Type B pancreatic cell (in vitro differentiated cells): ENCODE measurements at places on chromosomes 4 and X. TPM values are rescaled to one million over a fixed set of nuclear protein-coding genes. Genes with fewer than 3 reads are reported as not detected.

TNIP3 gene
- total RNA-seq, result 0.24 TPM in 1 of 2 replicates, not detected in the other

EGFL6 gene
- 0.40 and 4.5 TPM in 2 replicates for total RNA-seq

CCNA2 gene
- total RNA-seq, result 22.6 and 48.1 TPM in 2 replicates

SH3RF1 gene
- total RNA-seq, result 18.8 and 21.6 TPM in 2 replicates

ERCC6L gene
- total RNA-seq, result 2.4 and 7.8 TPM in 2 replicates

LIMCH1 gene
- total RNA-seq, result 35.7 and 67.9 TPM in 2 replicates

DNA sequence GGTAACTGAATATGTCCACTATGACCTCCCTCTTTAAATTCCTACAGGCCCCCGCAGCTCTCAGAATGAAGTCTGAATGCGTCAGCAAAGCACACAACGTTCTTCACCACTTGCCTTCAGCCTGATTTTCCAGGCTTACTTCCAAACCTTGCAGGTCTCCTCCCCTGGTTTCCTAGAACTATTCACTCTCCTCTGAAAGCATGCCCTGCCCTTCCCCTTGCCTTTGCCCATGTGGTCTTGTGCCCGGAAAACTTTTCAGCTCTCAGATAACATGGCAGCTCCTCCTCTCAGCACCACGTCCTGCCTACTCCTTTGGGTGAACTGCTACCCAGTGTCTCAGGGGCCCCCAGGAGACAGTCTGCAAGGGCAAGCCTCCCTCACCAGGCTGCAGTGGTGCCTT, 268.5 kb upstream of the LDB2 start:
- H3K36me3 ChIP-seq, result no peaks in the 10 kb centered on the region
- H3K27ac ChIP-seq, result no peak overlapping the region
- DNase-seq, result no peak
- H3K27me3 ChIP-seq, result no peaks in the 10 kb centered on the region

- no peaks in the 10 kb centered on the region for H3K27me3 ChIP-seq
- H3K36me3 ChIP-seq, result no peaks in the 10 kb centered on the region
- H3K27ac ChIP-seq, result no peak overlapping the region
- H3K4me3 ChIP-seq, result no peak overlapping the region
- H3K4me1 ChIP-seq, result no peaks in the 10 kb centered on the region
These were observed 37.5 kb upstream of the BRS3 start for GRCh38 chrX:136450050-136450830.

DNA sequence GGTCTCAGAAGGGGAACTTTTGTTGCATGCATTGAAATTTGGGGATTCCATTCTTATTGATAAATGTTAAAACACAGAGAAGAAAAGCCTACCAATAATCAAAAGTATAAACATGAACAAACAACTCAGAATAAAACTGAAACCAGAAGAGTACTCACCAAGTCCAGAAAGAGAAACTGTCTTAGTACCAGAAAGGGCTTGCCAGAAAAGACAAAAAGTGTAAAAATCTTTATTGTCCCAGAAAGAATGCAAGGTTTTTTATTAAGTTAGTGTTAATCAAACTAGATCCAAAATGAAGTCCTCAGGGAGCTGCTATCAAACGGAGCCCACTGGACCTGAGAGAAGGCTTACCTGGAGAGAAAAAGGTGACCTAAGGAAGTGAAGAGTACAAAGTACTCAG, 897.5 kb downstream of the PCDH7 start:
- no peaks in the 10 kb centered on the region for H3K36me3 ChIP-seq
- H3K27me3 ChIP-seq, result no peaks in the 10 kb centered on the region
- H3K4me1 ChIP-seq, result peaks cover 7% of the 10 kb centered on the region
- no peak overlapping the region for H3K4me3 ChIP-seq
- no peak overlapping the region for H3K27ac ChIP-seq

DNA sequence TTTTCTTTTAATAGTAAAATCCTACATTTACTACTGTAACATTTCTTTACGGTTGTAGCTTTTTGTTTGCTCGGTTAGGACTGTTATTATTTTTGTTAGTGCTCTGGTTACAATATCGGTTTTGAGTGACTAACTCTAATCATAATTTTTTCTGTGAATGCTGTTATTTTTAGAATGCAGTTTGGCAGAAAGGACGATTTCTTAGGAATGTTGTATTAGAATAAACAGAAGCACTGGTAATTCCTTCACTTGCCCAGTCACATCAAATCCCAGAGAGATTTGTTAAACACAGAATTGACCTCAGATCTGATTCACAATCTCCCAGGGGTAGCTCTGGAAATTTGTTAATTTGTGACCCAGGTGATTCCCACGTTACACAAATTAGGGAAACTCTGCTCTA, 21.7 kb downstream of the DDIT4L start:
- H3K4me1 ChIP-seq, result peaks cover 25% of the 10 kb centered on the region
- no peaks in the 10 kb centered on the region for H3K36me3 ChIP-seq
- DNase-seq, result no peak

- H3K4me1 ChIP-seq, result no peaks in the 10 kb centered on the region
- no peaks in the 10 kb centered on the region for H3K36me3 ChIP-seq
- no peak overlapping the region for H3K4me3 ChIP-seq
- no peak for DNase-seq
- no peaks in the 10 kb centered on the region for H3K27me3 ChIP-seq
- no peak overlapping the region for H3K27ac ChIP-seq
These were observed 156.4 kb upstream of the BOD1L1 start for GRCh38 chr4:13783800-13784411.

DNA sequence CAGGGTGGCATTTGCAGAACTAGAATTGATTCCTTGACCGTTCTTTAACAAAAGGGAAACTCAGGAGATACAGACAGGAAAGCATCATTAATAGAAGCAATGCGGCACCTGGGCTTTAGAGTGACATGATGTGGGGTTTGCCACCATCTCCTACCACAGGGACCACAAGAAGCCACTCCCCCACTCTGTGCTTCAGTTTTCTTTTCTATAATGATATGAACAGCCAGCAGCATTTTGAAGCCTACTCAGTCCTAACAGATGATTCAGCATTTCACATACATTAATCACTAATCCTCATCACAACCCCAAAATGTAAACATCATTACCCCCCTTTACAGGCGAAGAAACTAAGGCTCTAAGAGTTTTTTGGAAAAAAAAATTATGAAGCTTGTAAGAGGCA, 22.9 kb downstream of the CCDC149 start:
- H3K27ac ChIP-seq, result no peak overlapping the region
- H3K4me1 ChIP-seq, result peaks cover 5% of the 10 kb centered on the region
- H3K36me3 ChIP-seq, result no peaks in the 10 kb centered on the region
- DNase-seq, result no peak
- no peak overlapping the region for H3K4me3 ChIP-seq

DNA sequence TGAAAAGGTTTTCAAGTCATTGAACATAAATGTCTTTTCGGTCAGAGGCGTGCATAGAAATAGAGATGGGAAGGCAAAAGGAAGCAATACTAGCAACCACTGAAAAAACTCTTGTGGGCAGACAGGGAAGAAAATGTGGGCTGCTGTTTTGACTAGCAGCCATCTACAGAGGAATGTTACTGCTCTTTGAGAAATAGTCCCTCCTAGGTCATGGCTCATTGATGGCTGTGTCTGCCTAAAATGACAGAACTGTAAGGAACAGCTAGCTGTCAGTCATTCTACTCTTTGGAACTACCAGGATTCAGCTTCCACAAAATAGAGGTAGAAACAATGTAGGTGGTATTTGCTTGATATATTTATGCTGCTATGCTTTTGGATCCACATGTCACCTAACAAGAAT, 26.9 kb upstream of the TMPRSS11B start:
- DNase-seq, result no peak
- H3K27ac ChIP-seq, result no peak overlapping the region
- H3K4me1 ChIP-seq, result peaks cover 4% of the 10 kb centered on the region
- H3K4me3 ChIP-seq, result peak overlapping the region; percentile 84
- H3K36me3 ChIP-seq, result no peaks in the 10 kb centered on the region
- H3K27me3 ChIP-seq, result peaks cover 30% of the 10 kb centered on the region

DNA sequence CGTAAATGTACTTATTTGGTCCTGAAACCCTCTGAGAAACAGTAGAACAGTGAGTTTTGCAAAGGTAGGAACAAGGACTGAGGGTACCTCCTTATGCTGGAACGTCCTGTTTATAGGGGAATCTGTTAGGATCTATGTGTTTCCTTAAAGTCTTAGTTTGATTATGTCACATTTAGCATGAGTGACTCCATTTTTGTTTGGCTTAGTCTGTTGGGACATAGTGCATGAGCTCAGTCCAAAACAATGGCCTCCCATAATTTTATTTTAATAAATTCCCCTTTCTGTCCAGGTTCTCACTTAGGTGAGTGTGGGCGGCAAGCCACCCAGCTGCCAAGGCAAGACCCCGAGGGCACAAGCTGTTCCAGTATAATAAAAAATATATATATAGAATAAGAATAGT, 27.7 kb downstream of the HTT-AS start:
- H3K4me3 ChIP-seq, result no peak overlapping the region
- no peak overlapping the region for H3K27ac ChIP-seq
- H3K36me3 ChIP-seq, result no peaks in the 10 kb centered on the region
- peaks cover 5% of the 10 kb centered on the region for H3K4me1 ChIP-seq
- peaks cover 12% of the 10 kb centered on the region for H3K27me3 ChIP-seq

GRCh38 chrX:39396358-39396995, 595.2 kb downstream of the MID1IP1 start:
- no peak overlapping the region for H3K4me3 ChIP-seq
- no peaks in the 10 kb centered on the region for H3K36me3 ChIP-seq
- peaks cover 5% of the 10 kb centered on the region for H3K4me1 ChIP-seq

DNA sequence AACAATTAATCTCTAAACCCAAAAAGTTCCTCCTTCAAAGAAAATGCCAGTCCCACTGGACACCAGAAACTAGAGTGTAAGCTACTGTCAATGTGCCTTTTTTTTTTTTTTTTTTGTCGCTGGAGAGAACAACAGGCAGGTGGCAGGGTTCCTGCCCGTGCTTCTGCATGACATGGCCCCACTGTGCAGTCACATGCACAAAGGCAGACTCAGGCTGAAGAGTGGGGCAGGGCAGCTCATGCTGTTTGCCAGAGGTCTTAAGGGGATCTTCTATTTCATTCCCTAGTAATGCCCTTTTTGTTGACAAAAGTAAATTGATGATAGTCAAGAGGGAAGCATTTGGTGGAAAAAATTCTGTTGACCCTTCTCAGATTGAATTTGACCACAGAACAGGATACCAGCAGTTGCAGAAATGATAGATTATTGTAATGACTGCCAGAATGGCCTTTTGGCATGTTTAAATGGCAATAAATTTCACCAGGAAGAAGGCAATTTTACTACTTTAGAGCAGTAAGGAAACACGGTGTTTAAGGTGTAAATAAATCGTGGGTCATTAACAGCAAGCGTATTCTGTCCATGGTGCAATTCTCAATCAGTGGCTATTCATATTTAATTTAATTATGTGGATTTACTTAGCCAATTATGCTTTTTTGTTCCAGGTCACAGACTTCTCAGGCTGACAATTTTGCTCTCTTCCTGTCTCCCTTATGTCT, 80.9 kb downstream of the NKX6-1 start:
- H3K4me1 ChIP-seq, result peaks cover 16% of the 10 kb centered on the region
- H3K27me3 ChIP-seq, result peaks cover 7% of the 10 kb centered on the region
- no peaks in the 10 kb centered on the region for H3K36me3 ChIP-seq
- no peak for DNase-seq
- H3K4me3 ChIP-seq, result no peak overlapping the region

DNA sequence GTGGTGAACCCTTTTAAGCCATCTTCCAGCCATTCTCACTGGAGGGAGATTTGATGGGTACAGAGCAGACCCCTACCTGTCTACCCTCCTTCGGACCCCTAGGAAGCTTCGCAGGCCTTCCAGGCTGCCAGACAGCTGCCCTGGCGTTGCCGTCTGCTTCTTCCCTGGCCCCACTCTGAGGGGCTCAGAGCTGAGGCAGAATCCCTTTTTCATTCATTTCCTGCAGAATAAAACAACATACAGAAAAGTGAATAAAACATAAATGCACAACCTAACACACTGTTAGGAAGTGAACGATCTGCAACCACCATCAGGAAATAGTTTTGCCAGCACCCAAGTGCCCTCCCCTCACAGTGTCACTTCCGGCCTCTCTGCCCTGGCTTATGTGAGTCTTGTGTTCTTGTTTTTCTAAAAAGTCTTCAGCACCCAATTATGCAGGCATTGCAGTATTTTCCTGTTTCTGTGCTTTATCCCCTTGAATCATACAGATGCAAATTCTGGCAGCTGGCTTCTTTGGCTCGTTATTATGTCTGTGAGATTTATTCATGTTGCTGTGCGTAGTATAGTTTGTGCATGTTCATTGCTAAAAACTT, 5.6 kb upstream of the ADD1 start:
- no peak for DNase-seq
- H3K4me3 ChIP-seq, result peak overlapping the region; percentile 6
- H3K27ac ChIP-seq, result no peak overlapping the region
- H3K27me3 ChIP-seq, result no peaks in the 10 kb centered on the region
- H3K36me3 ChIP-seq, result peaks cover 8% of the 10 kb centered on the region

- DNase-seq, result no peak
- H3K4me3 ChIP-seq, result no peak overlapping the region
- H3K4me1 ChIP-seq, result peaks cover 1% of the 10 kb centered on the region
- H3K27me3 ChIP-seq, result no peaks in the 10 kb centered on the region
- no peak overlapping the region for H3K27ac ChIP-seq
- peaks cover under 1% of the 10 kb centered on the region for H3K36me3 ChIP-seq
These were observed 77.9 kb downstream of the CLNK start for GRCh38 chr4:10606483-10607155.

GRCh38 chr4:179678093-179678814, 2236.0 kb upstream of the AGA start:
- H3K4me1 ChIP-seq, result no peaks in the 10 kb centered on the region
- H3K27me3 ChIP-seq, result no peaks in the 10 kb centered on the region
- H3K4me3 ChIP-seq, result no peak overlapping the region
- no peak overlapping the region for H3K27ac ChIP-seq
- peaks cover 4% of the 10 kb centered on the region for H3K36me3 ChIP-seq

DNA sequence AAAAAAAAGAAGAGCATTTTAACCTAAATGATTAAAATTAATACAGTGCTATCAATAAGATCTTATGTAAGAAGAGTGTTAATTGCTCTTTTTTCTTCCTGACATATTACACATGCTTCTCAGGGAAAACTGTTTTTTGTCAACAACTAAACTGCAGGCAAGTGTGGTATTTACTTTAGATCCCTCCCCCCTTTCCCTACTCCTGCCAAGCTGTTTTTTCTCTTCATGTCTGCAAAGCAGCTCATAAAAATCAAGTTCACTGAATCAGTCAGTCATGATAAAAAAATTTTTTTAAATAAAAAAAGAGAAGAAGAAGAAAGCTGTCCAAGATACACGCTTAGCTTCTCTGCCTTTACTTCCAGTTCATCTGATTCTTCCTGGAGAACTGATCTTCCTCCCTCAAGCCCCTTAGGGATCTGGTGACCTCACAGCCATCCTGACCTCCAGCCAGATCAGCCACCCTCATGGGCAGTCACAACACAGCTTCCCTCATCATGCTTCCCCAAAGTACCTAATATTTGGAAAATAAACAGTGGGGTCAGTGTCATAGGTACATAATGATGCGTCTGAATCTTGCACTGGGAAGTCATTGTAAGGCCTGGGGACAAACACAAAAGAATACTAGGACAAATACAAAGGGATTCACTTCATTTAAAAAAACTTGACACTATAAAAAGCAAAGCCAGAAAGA, 87.0 kb downstream of the ZNF827 start:
- peaks cover 27% of the 10 kb centered on the region for H3K36me3 ChIP-seq
- H3K4me3 ChIP-seq, result no peak overlapping the region
- peak overlapping the region; percentile 51 for H3K27ac ChIP-seq
- no peaks in the 10 kb centered on the region for H3K27me3 ChIP-seq
- peaks cover 19% of the 10 kb centered on the region for H3K4me1 ChIP-seq
